ENCODE measurements at places on chromosomes 7 and 10.

- no peaks in the 10 kb centered on the region for H3K27me3 ChIP-seq
- no peak for DNase-seq
- H3K27ac ChIP-seq, result no peak overlapping the region
These were observed 33.2 kb downstream of the POR start for GRCh38 chr7:75948179-75948578.

DNA sequence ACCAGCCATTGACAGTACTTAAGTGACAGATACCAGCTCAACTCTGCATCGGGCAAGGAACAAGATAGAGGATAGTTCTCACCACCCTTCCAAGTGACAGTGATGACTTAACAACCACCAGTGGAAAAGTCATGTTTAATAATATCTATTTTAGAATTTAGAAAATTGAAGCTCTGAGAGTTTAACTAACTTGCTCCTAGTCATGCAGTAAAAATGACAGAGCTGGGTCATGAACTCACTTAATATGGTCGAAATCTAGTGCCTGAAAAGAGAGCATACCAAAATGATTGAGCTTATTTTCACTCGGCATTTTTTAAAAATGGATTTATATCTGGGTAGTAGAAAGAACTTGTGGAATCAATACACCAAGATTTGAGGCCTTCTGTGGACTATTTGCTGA is 367.8 kb upstream of the IGFBP3 start:
- H3K4me1 ChIP-seq, result peaks cover 2% of the 10 kb centered on the region
- H3K36me3 ChIP-seq, result no peaks in the 10 kb centered on the region
- H3K27ac ChIP-seq, result no peak overlapping the region
- no peak overlapping the region for H3K4me3 ChIP-seq
- no peaks in the 10 kb centered on the region for H3K27me3 ChIP-seq

DNA sequence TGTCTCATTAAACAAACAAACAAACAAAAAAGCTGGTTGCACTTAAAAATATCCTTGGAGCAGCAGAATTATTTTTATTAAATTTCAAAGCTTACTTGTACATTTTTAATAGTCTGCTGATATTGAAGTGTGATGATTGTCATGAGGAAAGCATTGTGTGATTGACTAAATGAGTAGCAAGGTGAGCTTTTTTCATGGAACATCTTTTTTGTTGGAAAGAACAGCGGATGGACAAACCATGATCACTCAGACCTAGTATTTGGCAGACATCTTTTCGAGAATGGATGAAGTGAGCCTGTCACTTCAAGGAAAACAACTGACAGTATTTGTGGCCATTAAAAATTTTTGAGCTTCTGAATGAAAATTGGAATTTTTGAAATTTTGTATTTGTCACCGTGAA is 5.7 kb upstream of the CALML3 start:
- no peak overlapping the region for H3K4me3 ChIP-seq
- no peak overlapping the region for H3K27ac ChIP-seq
- no peak for DNase-seq
- H3K27me3 ChIP-seq, result no peaks in the 10 kb centered on the region

DNA sequence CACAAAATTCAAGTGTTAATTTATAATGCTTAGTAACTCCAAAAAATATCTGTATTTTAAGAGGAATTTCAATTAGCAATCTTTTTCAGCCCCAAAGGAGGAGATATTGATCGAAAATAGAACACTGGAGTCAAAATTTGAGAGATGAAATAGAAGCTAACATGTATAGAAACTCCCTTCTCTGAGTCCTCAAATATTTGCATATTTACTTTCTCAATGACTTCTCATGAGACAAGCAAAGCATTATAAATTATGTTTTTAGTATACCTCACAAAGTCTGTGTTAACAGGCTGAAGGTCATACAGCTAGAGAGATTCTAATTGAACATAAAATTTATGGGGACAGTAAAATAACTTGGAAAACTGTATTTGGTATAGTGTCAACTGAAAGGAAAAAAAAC is 260.5 kb downstream of the GPAM start:
- H3K27me3 ChIP-seq, result no peaks in the 10 kb centered on the region
- no peaks in the 10 kb centered on the region for H3K36me3 ChIP-seq
- DNase-seq, result no peak
- H3K4me1 ChIP-seq, result no peaks in the 10 kb centered on the region

GRCh38 chr10:129609551-129609950 is 142.5 kb downstream of the MGMT start:
- 0 out of 3 replicates have a peak, but pooled peaks cover 2% of the 10 kb centered on the region for H3K36me3 ChIP-seq
- H3K27ac ChIP-seq, result no peak overlapping the region

- no peak for DNase-seq
- no peak overlapping the region for H3K27ac ChIP-seq
- no peaks in the 10 kb centered on the region for H3K36me3 ChIP-seq
- peaks cover 7% of the 10 kb centered on the region for H3K4me1 ChIP-seq
- no peak overlapping the region for H3K4me3 ChIP-seq
These were observed 47.3 kb downstream of the ST8SIA6 start for GRCh38 chr10:17407047-17407446.

DNA sequence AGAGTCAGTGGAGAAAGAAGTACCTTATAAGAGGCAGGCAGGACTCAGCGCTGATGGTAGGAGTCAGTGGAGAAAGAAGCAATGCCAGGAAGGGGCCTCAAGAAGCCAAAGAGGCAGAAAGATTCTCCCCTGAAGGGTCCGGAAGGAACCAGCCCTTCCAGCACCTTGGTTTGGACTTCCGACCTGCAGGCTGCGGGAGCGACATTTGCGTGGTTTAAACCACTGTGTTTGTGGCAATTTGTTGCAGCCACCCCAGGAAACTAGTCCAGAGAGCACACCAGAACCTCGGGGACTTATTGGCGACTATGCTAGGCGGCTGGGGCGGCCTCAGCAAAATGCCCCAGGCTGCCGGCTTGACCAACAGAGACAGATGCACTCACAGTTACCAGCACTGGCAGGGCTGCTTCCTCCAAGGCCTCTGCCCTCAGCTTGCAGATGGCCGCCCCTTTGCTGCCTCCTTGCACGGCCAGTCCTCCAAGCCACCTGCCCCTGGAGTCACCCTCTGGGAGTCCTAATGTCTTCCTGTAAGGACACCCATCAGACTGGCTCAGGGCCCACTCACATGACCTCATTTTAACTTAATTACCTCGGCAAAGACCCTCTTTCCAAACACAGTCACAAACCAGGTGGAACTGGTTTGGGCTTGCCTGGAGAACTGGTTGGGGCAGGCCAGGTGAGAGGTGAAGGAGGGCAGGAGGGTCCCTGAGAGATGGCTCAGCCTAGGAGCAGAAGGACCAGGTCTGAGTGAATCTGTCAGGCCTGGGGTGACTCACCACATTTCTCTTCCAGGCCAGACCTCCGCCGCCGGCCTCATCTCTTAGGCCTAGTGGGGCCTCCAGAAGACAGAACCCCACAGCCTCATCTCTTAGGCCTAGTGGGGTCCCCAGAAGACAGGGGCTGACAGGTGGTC is 26.1 kb downstream of the CALML3 start:
- no peaks in the 10 kb centered on the region for H3K36me3 ChIP-seq
- no peaks in the 10 kb centered on the region for H3K27me3 ChIP-seq
- no peak for DNase-seq
- no peak overlapping the region for H3K4me3 ChIP-seq
- no peaks in the 10 kb centered on the region for H3K4me1 ChIP-seq

GRCh38 chr7:1951159-1951536 is 281.1 kb downstream of the ELFN1 start:
- H3K4me1 ChIP-seq, result no peaks in the 10 kb centered on the region
- DNase-seq, result no peak
- H3K4me3 ChIP-seq, result no peak overlapping the region
- no peaks in the 10 kb centered on the region for H3K36me3 ChIP-seq
- no peak overlapping the region for H3K27ac ChIP-seq
- no peaks in the 10 kb centered on the region for H3K27me3 ChIP-seq

GRCh38 chr7:139494835-139495579 is 11.5 kb upstream of the KLRG2 start:
- H3K27ac ChIP-seq, result no peak overlapping the region
- H3K27me3 ChIP-seq, result no peaks in the 10 kb centered on the region
- DNase-seq, result no peak

DNA sequence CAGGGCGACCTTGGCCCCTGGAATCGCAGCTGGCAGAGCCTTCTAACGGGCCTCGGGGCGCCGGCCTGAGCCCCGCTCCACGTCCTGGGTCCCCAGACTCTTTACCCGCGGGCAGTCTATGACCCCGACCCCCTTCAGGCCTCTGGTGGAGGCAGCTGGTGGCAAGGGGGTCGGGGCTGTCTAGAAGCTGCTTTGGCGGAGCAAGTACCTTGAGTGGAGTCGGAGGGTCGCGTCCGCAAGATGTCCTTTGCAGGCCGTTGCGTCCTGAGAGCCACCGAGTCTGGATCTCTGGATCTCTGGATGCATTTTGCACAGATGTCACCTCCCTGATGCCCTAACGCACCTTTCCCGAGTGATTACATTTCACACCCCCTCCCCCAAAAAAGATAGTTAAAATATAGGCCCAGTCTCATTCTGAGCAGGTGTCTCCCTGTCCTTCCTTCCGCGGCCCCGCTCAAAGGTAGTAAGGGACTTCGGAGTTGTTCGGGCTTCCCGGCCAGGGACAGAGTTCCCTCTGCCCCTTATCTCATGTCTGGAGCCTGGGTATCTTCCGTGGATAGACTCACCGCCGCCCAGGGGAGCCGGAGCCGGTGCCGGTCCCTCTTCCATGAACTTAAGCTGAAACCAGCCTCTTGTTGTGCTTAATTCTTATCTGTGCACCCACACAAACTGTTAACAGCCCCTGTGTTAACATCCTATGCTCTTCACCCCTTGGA is 457 bp downstream of the ACADSB start:
- peaks cover 16% of the 10 kb centered on the region for H3K27me3 ChIP-seq
- 0 out of 2 replicates have a peak, but pooled peaks cover 2% of the 10 kb centered on the region for H3K4me1 ChIP-seq
- DNase-seq, result no peak
- peak overlapping the region; percentile 100 for H3K4me3 ChIP-seq
- peaks cover 21% of the 10 kb centered on the region for H3K36me3 ChIP-seq
- H3K27ac ChIP-seq, result no peak overlapping the region

- no peaks in the 10 kb centered on the region for H3K27me3 ChIP-seq
- H3K36me3 ChIP-seq, result no peaks in the 10 kb centered on the region
- H3K4me1 ChIP-seq, result no peaks in the 10 kb centered on the region
- H3K4me3 ChIP-seq, result no peak overlapping the region
- no peak for DNase-seq
These were observed 42.6 kb downstream of the PWWP2B start for GRCh38 chr10:132439424-132440163.

Measured in H9 (cell line).